ENCODE measurements at places on chromosomes 4 and X. TPM values are rescaled to one million over a fixed set of nuclear protein-coding genes. Genes with fewer than 3 reads are reported as not detected.

DNA sequence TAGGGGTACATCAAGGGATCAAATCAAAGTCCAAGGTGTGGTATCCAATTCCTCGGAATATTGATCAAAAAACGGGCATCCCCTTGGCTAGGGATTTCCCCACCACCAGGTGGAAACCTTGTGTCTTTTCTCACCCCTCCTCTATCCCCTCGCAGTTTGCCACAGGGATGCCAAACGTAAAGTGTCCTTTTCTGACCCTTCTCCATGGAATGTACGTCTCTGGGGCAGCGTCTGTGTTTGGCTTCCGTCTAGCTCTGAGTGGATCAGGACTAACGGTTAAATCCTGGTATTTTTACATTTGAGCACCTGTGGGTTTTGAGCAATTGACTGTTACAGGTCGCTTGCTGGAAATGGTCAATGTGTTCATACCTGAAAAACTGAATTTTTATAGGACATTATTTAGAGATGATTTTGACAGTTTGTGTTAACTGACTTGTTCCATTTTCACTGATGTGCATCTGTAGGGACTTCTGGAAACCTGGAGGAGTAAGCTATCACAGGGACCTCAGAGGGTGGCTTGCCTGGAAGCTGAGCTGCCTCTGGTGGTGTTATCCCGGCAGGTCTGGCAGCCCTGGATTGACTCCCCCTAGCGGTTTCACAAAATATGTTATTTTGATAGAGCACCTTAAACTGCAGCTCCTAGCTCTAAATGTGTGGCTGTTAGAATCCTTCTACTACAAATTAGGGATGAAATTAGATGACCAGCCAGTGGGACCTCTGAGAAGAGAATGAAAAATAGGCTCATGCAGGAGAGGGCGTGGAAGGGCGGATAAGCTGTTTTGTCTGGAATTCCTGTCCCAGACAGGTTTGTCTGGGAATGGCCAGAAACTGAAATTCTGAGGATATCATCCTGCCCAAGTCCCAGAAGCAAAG is 8.8 kb upstream of the MGST2 start:
- H3K4me1 ChIP-seq: no peaks in the 10 kb centered on the region
- no peaks in the 10 kb centered on the region for H3K36me3 ChIP-seq
- no peaks in the 10 kb centered on the region for H3K27me3 ChIP-seq
- H3K4me3 ChIP-seq: no peak overlapping the region
- peak overlapping the region; percentile 25 for H3K27ac ChIP-seq
- DNase-seq: peak; percentile 65

DNA sequence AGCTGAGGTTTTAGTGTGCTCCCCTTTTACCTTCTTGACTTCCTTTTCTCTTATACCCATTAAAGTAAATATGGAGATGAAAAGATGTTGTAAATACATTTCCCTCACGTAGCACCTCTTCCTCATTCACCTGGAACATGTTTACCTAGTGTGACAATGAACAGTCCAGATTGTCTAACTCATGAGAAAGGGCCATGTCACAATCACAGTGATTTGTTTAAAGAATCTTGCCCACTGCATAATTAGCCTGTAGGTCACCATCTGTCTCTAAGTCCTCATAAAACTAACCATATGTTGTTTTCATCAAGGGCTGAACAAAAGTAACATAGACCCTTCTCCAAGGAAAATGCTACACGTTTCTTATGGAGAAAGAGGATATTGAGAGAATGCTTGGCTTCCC is 85.7 kb downstream of the TSPAN5 start:
- peaks cover 14% of the 10 kb centered on the region for H3K4me1 ChIP-seq
- no peaks in the 10 kb centered on the region for H3K27me3 ChIP-seq
- DNase-seq: no peak
- no peak overlapping the region for H3K27ac ChIP-seq
- no peak overlapping the region for H3K4me3 ChIP-seq

DNA sequence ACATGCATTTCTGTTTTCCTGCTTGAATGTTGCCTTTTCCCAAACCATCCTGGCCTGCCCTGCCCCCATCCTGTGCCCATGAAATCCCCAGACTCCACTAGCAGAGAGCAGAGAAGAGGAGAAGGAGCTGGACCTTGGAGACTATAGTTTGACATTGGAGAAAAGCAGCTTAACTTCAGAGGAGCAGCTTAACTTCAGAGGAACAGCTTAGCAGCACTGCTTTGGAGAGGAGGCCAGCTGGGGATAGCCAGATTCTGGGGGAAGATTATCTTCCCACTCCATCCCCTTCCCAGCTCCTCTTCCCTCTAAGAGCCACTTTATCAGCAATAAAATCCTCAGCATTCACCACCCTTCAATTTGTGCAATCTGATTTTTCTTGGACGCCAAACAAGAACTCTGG is 443.0 kb downstream of the PCDH10 start:
- no peak overlapping the region for H3K27ac ChIP-seq
- H3K27me3 ChIP-seq: no peaks in the 10 kb centered on the region
- no peak for DNase-seq

FRAS1 gene
- total RNA-seq: 1.8 TPM

DNA sequence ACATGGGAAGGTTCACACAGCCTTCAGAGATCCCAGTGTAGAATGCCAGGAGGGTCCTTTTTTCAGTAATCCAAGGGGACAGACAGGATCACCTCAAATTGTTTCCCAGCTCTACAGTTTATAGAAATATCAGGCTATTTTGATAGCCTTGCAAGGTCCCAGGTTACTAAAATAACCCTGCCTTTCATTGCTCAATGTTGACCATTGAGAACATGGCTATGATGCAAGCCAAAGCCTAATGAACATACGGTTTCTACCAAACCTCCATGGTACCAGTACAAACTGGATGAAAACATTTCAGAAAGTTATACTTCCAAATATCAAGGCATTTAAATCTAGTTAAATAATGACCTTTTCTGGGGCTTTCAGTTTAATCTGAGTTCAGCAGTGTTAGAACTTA is 151.5 kb downstream of the PLS3 start:
- no peak overlapping the region for H3K4me3 ChIP-seq
- H3K27ac ChIP-seq: no peak overlapping the region
- H3K4me1 ChIP-seq: no peaks in the 10 kb centered on the region
- H3K27me3 ChIP-seq: no peaks in the 10 kb centered on the region
- no peak for DNase-seq

DNA sequence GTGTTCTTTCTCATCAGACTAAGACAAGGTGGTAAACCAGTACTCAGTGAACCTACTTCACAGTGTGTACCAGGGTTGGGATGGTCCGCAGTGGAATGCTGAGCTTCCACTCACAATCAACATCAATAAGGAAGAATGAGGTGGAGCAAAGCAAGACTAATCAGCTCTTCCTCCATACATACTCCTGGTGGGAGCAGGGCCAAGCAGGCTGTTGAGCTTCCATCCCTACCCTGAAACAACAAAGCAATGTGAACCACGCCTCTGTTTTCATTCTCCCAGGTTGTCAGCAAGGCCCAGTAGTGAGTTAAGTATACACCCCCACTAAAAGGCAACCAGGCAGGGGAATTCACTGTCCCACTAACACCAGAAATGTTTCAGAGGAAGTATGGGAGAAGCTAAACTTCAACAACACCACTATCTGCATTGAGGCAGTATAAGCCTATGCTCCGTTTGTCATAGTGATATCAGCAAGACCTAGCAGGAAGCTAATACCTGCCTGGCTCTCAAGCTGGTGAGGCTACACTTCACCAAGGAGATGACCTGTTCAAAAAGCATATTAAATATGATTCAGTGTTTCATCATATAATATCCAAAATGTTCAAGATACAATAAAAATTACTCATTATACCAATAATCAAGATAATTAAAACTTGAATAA is 109.5 kb downstream of the DDX60 start:
- no peaks in the 10 kb centered on the region for H3K36me3 ChIP-seq
- H3K27me3 ChIP-seq: no peaks in the 10 kb centered on the region
- H3K27ac ChIP-seq: no peak overlapping the region
- H3K4me3 ChIP-seq: no peak overlapping the region

SSX2 gene
- total RNA-seq: not detected

TMEM185A gene
- total RNA-seq: 20.7 TPM

DNA sequence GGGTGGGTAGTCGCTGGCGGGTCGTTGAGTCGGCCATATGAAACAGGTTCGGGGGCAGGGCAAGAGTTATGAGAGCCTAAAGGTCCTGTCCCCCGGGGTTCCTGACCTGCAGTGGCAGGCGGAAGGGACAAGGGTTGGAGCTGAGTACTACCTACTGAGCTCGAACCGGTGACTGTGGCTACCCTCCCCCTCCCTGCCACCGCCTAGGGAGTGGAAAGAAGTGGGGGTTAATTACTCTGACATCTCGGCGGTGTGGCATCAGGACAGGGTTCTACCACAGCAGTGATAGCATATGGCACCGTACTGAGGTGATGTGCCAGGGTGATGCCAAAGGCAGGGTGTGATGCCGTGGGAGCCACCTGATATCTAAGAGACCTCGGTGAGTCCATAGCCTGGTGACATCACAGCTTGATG is 307 bp downstream of the ATG4A start:
- H3K4me1 ChIP-seq: no peaks in the 10 kb centered on the region
- DNase-seq: no peak
- H3K4me3 ChIP-seq: peak overlapping the region; percentile 48

Data from ovary (tissue), 10 donors.